PC-3 (cell line): ENCODE measurements at places on chromosomes 3 and 15. TPM values are rescaled to one million over a fixed set of nuclear protein-coding genes. Genes with fewer than 3 reads are reported as not detected.

DNA sequence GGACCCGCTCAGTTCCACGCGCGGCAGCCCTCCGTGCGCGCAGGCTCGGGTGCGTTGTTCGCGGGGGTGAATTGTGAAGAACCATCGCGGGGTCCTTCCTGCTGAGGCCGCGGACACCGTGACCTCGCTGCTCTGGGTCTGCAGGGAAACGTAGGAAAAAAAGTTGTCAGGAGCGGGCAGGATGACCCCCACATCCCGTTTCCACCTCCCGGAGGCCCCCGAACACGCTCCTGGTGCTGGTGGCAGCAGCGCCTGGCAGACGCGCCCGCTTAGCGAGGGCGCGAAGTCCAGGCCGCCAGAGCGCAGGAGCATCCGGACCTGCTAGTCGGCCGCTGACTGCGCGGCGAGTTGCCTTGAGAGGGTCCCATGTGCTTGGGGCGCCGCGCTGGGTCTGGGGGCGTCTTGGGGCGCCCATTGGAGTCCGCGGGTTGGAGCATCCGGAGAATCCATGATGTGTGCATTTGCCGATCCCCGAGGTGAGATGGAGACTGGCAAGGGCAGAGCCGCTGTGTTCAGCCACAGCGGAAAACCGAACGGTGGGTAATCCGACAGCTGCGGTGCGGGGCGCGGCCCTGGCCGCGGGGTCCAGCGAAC lies 520 bp downstream of the GREM1 start:
- DNase-seq = no peak

DNA sequence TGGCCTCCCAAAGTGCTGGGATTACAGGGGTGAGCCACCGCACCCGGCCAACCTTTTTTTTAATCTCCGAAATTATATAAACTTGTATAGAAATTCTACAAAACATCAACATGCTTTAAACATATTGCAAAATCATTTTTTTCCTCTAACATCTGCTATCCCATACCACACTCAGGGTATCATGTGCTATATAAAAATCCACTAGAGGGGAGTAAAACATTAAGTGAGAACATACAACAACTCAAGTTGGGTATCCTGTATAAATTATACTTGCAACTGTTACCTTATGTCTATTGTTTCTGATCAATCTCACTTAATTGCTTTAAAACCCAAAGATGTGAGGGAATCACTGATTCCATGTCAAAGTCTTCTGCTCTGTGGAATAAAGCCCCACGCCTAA lies 71.9 kb upstream of the FBN1 start:
- peak; percentile 44 for DNase-seq

PLCB2 gene
- 1.3 and 3.2 TPM in 2 replicates for total RNA-seq

GRCh38 chr3:141067206-141067974 lies 16.2 kb downstream of the SPSB4 start:
- DNase-seq = no peak

DNA sequence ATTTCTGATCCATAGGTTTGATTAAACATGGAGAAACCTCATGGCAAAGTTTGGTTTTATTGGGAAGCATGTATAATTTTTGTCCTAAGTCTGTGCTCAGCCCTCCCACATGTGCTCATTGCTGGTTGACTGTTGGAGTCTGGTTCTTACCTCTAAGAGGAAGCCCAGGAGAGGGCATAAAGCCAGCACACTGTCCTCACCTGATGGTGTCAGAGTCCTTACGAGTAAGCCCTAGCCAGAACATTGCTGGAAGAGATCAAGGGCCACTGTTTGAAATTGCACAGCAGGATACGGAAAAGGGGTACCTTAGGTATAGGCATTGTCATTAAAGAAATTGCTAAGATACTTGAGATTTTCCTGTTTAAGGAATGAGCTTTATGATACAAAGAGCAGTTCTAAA lies 21.3 kb downstream of the MLH1 start:
- DNase-seq = no peak

GRCh38 chr3:152364237-152364636 lies 95.5 kb downstream of the MBNL1 start:
- DNase-seq = no peak

SI gene
- not detected in 2 replicates for total RNA-seq

GRCh38 chr3:39398700-39399099 lies 7.8 kb upstream of the RPSA start:
- no peak for DNase-seq

GRCh38 chr3:27325419-27325818 lies 43.8 kb downstream of the NEK10 start:
- DNase-seq = no peak

GJD2 gene
- total RNA-seq = not detected in 2 replicates

MAPKAPK3 gene
- total RNA-seq = 142 and 174 TPM in 2 replicates

GOLGA6A gene
- total RNA-seq = not detected in 2 replicates

LYZL4 gene
- not detected in 2 replicates for total RNA-seq

DNA sequence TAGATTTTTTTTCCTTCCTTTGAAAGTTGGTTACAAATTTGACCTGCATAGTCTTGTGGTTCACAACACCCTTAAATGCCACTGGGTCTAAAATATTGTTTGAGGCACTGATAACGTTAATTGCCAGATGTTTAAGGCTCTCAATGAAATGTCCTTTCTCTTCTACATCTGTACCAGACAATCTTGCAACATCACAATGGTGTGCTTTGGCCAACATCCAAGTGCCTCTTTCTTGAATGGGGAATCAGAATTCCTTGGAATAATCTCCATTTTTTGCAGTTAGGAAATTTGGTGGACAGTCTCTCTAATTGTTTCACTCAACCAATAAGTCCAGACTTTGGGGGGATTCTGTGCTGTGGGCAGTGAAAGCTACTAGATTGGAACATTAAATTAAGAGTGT lies 26.0 kb upstream of the PEX5L start:
- DNase-seq = no peak

ACAN gene
- total RNA-seq = not detected in 2 replicates

DNA sequence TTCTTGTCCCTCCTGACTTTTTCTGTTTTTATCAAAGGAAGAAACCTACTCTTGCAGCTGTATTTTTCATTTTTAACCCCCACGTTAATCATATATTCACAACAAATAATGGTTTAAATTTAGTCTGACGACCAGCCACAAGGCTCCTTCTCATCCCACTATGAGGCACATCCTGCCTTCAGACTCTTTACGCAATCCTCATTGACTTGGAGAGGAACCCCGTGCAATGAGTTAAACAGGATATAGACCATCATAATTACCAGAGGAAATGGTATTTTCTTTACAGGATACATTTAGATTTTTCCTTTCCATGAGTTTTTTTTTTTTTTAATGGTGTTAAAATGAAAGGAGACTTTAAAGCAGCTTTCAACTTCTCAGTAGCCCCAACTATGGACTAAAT lies 68.5 kb downstream of the WWTR1 start:
- DNase-seq = peak; percentile 65

- DNase-seq = no peak
These were observed 100.0 kb downstream of the THBS1 start for GRCh38 chr15:39680868-39681267.

- DNase-seq = peak; percentile 50
These were observed 31.3 kb downstream of the RPN1 start for GRCh38 chr3:128619146-128619890.

GRCh38 chr3:13688824-13689223 lies 139.9 kb downstream of the FBLN2 start:
- no peak for DNase-seq

DNA sequence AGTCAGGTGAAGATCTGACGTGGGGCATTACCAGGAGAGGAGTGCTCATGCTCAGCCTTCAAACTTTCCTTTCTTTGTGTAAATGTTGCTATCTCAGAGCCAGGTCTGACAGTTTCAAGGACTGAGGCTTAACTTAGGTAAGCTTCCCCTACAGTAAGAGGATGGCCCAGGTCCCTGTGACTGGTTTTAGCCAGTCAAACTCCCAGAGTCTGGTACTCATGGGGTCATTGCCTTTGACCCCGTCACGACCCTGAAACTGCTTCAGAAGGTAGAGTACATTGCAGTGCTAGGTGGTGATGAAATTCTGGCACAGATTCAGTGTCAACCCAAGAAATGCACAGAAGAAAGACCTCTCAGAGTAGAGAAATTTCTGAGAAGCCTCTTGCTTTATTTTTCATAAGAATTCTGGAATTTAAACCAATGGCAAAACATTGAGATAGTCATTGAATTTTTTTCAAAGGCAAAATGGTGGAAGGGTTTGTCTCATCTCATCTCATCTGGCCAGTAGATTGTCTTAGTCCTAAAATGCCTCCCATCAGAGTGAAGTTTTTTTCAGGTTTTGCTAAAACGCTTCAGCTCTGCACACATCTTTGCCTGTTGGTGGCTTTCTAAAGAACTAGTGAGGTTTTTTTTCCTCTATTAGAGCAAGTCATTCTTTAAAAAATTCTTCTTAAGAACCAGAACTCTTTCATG lies 23.1 kb downstream of the ZBTB38 start:
- no peak for DNase-seq

GOLGA8G gene
- not detected in 2 replicates for total RNA-seq

DNA sequence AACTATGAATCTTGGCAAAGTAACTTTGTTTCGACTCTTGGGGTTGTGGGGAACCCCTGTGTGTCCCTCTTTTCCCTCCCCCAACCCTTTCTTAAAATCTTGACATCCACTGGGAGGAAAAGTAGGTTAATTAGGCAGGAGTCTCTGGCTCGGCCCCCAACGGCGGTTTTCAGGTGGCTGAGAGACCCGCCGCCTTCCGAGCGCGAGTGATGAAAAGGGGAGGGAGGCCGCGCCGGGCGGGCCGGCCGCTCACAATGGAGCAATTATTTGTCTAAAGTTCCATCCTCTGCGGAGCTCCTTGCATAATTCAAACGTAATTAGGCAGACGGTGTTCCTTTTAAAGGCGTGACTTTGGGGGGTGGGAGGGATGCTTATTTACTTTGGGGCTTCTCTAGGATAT lies 51.7 kb downstream of the ZIC4 start:
- no peak for DNase-seq

DNA sequence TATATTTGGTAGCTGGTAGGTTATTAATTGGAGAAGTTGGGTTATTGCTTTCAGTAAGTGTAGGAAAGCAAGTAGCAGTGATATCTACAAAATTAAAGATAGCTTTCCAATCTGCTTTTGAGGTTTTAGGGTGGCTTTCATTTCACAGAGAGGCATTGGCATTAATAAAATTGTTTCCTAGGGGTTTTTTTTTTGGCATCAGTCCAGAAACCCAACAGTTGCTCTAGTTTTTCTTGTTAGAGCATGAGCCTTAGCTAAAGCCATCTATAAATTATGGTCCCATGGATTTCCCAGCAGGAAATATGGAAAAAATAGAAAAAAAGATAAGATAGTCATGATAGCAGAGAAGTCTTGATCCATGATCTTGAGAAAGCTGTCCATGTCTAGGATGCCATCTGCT lies 3.0 kb upstream of the B4GALT4 start:
- no peak for DNase-seq

- peak; percentile 97 for DNase-seq
These were observed 135.5 kb upstream of the ZPLD1 start for GRCh38 chr3:102299125-102299877.

MRPS22 gene
- total RNA-seq = 73.3 and 77.0 TPM in 2 replicates

PARP15 gene
- not detected in 2 replicates for total RNA-seq

GAP43 gene
- not detected in 2 replicates for total RNA-seq

SPRED1 gene
- total RNA-seq = 39.7 and 42.3 TPM in 2 replicates

DNA sequence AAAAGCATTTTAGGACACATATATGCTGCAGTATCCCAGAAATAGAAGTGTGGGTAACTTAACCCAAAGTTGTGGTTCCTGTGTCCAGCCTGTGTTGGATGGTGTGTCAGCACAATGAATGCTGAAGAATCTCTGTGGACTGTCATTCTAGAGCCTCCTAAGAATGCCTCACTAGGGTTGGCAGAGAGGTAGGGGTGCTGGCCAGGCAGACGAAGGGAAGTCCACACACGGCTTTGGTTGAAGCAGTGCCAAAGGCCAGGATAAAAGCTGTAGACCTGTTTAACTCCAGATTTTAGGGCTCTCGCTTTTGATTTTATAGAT lies 43.7 kb upstream of the TIPARP start:
- DNase-seq = peak; percentile 66

- peak; percentile 60 for DNase-seq
These were observed 79.3 kb downstream of the NEK10 start for GRCh38 chr3:27289769-27290413.

DNA sequence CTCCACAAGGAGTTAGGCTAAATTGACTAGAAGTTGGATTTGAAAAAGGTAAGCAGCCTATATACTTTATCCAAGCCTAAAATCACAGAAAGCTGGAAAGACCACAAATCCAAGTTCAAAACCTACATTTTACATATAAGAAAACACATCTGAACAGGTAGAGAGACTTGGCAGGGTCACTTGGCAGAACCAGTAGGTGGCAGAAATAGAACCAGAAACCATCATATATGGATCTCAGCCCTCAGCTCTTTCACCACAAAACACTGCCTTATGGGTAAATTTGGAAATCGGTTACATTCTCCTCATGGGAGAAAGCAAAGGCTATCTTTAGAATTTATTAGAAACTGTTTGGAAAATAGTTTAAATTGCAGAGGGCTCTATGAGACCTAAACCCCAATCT lies 44.2 kb downstream of the MKRN2 start:
- peak; percentile 28 for DNase-seq

DNA sequence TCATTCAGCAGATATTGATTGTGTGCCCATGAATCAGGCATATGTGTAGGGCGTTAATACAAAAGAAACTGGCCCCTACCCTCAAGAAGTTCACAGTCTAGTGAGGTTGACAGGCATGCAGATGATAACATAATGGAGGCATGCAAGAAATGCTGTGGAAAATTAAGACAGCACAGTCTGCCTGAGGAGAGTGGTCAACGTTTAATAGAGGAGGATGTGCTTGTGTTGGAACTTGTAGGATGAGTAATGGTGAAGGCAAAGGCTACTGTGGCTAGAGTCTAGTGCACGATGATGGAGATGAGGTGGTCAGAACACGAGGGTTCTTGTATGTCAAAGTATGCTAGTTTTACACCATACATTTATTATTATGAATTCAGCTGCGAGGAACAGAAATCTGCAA lies 295.7 kb downstream of the SOX2 start:
- DNase-seq = no peak

DNA sequence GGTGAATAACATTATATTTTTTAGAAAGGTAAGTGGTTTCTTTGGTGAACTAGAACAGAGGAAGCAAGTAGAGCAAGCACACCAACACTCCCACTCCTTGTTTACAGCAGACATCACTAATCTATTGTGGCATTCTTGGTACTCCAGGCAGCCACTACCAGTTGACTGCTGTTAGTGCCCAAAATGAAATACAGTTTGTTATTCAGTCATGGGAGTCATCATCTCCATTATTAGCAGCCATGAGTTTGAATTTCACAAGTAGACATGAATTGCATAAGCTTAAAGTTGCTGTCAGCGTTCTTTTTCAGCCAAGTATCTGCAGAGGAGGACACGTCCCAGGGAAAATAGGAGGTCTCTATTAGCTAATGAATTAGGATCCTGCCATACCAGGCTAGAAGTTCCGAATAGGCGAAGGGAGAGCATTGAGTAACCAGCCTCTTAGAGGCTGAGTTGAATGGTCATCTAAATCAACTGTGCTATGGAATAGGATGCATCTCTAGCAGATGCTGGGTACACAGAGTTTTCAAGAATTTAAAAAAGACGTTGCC lies 252.7 kb upstream of the ICE2 start:
- no peak for DNase-seq

GRCh38 chr3:125310623-125311081 lies 64.5 kb downstream of the ZNF148 start:
- DNase-seq = no peak
